ENCODE measurements at places on chromosomes 16 and 17. TPM values are rescaled to one million over a fixed set of nuclear protein-coding genes. Genes with fewer than 3 reads are reported as not detected.

The PIK3R6 gene
- polyA plus RNA-seq = not detected

The NF1 gene
- polyA plus RNA-seq = 60.5 TPM

The ERAL1 gene
- polyA plus RNA-seq = 45.7 TPM

The UTS2R gene
- not detected for polyA plus RNA-seq

The UBALD2 gene
- 16.3 TPM for polyA plus RNA-seq

The KIF19 gene
- not detected for polyA plus RNA-seq

The TMEM88 gene
- 0.29 TPM for polyA plus RNA-seq

The CLEC18A gene
- 0.12 TPM for polyA plus RNA-seq

The PRCD gene
- 1.9 TPM for polyA plus RNA-seq

The PCYT2 gene
- 25.2 TPM for polyA plus RNA-seq

The BRIP1 gene
- 3.4 TPM for polyA plus RNA-seq

The PABPN1L gene
- not detected for polyA plus RNA-seq

DNA sequence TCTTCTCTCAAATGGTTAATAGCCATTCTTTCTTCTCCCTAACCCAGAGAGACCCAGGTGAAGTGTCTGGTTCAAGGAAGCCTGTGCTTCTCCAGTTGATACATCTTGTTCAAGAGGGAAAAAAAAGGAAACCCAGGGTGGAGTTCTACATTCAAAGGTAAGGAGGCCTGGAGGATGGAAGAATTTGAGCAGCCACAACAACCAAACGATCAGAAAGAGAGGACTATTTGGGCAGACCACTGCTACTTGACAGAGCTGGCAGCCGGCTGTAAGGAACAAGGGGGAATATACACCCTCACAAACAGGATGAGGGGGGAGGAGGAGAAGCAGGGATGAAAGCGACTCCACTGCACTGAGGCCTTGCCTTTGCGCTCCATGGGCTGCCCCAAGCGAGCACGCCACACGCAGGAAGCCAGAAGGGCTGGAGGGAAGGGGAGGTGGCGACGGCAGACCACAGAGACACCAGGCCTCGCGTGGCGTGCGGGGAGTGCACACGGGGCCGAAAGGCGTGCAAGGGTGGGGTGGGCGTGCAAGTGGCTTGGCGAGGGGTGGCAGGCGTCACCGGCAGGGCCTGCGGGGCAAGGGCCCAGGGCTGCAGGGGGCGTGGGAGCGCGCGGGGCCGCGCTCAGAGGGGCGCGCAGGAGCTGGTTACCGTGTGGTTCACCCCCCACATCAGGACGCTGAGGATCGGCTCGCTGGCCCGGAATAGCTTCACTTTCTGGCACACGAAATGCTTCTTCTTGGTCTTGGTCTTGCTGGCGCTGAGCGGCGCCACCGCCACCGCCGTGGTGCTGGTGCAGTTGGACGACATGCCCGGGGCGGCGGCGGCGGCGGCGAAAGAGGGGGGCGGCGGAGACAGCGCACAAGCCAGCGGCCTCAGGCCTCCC is 499 bp downstream of the PIP4K2B start:
- DNase-seq = no peak

DNA sequence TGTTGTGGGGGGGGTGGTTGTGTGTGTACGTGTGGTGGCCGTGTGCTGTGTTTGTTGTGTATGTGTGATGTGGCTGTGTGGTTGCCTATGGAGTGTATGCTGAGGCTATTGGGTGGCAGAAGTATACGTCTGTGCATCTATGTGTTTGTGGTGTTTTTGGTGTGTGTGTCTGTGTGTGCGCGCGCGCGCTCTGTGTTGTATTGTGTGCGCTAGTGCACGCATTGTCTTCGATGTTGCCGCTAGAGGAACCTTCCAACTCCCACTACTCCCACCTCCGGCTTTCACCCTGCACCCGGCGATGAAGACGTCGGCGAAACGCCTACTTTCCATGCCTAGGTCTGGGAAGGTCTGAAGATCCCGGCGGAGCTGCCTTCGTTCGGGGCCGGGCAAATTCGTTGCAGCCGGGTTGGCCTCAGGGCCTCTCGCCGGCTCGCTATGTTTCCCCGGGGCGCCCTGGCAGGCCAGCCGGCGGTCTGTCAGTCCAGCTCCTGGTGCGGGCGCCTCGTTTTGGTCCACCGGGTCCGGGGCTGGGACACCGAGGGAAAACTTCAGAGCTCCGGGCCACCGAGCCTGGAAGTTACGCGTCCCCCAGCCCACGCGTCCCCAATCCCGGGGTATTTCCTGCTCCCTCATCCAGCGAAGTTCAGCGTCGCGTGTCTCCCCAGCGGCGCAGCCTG is 5.2 kb upstream of the DLX4 start:
- no peak for DNase-seq

GRCh38 chr17:60292697-60293096 is 99.2 kb downstream of the USP32 start:
- DNase-seq = no peak

DNA sequence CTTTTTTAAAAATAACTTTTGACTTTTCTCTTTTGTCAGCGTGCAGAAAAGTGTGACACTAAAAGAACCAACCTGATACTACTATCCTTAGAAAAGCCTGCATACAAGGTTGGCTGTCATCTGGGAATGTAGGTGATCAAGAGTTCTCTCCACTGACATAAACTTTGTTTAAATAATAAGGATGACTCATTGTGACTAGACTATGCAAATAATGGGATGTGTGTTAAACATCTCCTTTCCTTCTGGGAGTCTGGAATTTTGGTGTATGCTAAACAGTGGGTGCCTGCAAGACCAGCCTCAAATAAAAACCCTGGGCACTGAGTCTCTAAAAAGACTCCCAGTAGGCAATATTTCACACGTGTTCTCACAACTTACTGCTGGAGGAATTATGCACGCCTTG is 373.4 kb downstream of the CNTNAP4 start:
- DNase-seq = no peak

GRCh38 chr16:3030222-3031212 is 6.2 kb downstream of the BICDL2 start:
- no peak for DNase-seq

DNA sequence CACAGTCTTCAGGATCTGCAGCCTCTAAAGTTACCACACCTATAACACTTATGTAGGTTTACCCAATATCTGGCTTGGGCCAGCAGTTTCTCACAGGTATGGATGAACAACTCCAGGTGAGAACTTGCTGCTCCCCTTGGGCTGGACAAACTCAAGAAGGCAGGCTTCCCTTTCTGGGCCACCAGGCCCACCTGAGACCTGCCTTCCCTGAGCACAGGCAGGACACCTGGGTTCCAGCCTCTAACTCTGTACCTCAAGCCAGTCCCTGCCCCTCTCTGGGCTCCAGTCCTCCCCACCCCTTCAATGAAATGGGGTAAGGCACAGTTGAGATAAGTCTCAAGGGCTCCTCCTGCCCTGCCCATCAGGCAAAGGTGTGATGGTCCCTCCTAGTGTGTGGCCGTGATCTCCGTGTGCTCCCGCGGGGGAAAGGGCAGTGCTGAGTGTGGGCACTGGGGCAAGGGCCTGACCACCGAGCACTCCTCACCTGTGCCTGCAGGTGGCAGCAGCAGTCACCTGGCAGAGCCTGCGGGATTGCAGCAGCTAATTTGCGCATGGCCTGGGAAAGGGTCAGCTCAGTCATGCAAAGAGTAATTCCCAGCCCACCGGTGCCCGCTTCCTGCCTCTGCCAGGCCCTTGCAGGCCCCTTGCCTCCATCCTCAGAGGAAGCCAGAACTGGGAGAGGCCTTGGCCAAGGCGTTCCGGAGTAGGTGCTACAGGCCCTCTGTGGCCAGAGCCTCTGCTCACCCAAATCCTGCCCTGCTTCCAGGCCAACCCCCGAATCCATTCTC is 28.2 kb upstream of the ADGRG1 start:
- no peak for DNase-seq

- DNase-seq = no peak
Observed at GRCh38 chr16:63787014-63787413, 1334.8 kb downstream of the CDH11 start.

DNA sequence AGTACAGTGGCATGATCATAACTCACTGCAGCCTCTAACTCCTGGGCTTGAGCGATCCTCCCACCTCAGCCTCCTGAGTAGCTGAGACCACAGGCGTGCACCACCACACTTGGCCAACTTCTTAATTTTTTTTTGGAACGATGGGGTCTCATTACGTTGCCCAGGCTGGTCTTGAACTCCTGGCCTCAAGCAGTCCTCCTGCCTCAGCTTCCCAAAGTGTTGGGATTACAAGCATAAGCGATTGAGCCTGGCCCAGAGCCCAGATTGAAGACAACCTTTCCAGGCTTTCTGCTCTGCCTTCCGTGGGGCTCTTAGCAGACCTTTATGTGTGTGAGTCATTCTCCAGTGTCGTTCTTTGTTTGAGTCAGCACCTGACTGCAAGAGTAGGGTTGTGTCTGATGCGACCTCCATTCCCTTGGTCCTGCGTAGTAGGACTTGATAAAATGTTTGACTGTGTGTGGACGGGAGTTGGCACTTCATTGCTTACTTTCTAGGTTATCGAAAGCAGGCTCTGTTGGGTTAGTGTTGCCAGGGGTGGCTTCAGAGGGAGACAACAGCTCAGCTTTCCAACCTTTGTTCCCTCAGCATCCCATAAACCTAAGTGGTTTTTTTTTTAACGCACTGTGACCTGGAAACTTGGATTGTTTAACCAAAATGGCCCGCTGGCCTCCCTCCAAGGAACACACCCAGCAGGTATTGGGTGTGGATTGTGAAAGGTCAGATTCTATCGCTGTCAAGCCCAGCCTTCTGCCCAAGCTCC is 26.4 kb downstream of the EEF2K start:
- DNase-seq = no peak

- no peak for DNase-seq
Observed at GRCh38 chr17:57732062-57732461, 13.0 kb downstream of the CCDC182 start.

DNA sequence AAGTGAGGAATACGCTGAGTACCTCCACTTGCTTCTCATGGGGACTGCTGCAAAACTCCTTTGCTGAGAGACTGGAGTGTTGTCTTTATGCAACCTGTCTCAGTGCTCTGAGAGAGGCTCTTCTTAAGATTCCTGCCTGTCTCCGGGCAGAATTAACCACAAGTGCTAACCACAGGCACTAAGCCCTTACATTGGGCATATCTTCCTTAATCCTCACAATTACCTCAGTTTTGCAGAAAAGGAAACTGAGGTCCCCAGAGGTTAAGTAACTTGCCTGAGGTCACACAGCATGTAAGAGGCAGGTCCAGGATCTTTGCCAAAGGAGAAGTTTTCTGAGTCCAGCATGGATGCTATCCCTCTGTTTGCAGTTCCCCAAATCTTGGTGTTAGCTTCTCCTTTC is 86.0 kb downstream of the GP2 start:
- no peak for DNase-seq

DNA sequence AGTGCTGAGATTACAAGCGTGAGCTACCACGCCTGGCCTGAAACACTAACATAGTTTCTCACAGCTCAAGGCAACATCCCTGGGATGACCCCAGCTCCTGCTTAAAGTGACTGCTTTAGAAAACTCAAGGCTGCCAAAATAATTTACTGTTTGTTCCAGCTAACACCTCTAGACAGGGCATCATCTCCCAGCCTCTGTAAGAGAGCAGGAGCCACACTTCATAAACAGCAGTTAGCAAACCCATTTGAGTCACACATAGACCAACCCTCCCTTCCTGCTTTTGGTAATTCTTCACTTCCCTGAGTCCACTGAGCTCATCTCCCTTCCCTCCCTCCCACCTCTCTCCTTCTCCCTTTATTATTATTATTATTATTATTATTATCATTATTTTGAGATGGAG is 201.3 kb downstream of the XYLT1 start:
- no peak for DNase-seq

DNA sequence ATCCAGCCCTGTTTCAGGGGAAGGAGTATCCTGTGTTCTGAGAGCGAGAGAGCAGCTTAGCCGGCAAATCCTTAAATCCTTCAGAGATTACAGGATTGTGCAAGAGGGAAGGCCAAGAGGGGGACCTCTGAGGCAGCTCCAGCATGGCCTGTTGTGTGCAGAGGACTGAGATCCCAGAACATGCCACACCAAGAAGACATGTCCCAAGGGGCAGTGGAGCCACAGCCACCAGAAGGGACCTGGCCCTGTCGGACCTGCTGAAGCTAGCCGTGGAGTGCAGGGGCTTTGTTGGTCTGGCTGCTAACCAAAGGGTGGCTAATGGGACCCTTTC is 1.6 kb upstream of the MRC2 start:
- DNase-seq = no peak

DNA sequence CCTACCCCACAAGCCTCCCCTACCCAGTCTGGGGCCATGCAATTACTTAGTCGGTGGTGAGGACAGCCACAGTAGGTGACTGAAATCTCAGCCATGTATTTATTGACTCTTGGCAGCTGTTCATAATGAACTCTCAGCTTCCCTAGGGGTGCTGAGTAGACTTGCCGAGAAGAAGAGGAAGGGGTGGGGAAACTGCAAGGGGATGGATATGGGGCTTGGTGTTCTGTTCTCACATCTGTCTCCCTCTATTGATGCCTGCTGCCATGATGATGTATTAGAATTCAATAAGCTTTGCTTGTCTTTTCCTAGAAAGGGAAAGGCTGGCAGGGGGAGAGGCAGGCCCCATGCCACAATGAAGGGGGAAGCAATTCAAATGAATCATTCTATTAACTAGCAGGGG is 112.9 kb downstream of the GP2 start:
- no peak for DNase-seq

DNA sequence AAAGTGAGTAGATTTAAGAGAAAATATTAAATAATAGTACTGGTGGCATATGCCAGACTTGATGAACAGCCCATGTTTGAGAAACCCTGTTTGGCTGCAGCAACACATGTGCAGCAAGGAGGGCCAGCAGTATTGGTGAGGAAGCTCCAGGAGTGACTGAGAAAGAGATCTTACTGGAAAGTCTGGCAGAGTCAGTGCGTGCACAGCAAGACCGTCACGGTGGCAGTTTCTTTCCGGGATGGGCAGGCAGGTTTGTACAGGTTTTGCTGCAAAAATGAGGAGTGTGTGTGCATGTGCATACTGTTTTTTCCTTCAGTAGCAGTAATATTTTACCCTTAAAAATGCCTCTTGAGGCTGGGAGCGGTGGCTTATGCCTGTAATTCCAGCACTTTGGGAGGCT is 41.4 kb downstream of the KSR1 start:
- no peak for DNase-seq

DNA sequence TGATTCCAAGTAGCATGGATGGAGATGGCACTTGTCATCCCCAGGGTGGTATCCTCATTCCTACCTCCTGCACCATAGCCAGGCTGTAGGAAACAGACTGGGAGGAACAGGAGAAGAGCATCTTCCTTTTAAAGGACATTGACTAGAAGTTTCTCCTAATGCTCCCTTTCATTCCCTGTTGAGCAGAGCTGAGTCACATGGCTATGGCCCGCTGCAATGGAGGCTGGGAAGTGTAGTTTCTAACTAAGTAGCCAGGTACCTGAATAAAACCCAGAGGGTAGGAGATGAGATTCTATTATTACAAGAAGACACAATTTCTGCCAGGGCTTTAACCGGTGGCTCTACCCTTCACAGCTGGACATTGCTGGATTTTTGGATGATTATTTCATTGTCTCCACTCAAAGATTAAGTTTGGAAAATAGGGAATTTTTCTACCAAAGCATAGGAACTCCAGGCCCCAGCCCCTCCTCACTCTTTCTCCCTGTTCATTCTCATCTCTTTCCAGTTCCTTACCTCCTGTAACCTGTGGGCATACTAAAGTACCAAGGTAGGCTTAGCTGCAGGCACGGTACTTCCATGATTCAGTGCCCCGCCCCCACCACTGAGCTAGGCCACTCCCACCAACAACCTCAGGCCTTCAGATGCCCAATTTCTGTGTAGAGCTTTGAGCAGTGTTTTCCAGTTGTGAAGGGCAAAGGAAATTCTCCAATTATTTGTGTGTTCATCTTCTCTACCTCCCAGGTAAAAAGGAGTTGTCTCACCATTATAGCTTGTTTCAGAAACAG is 378.3 kb downstream of the CDH13 start:
- no peak for DNase-seq
